ENCODE measurements at places on chromosomes 7 and 10.

DNA sequence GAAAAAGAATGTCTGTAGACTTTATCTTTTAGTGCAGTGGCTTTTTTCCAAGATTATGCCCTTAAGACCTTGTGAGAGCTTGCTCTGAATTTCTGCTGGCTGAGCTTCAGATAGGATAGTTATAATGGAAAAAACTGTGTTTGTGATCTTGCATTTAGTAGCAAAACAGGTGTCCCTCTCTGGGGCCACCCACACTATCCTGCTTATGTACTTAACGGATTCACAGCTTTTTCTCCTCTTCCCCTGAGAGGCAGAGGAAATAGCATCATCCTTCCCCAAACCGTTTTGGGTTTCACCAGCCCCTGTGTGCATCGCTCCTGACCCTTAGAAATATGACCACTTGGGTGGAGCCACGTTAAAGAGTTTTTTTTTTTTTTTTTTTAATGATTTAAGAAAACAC, 101.2 kb downstream of the RAB18 start:
- DNase-seq = no peak

DNA sequence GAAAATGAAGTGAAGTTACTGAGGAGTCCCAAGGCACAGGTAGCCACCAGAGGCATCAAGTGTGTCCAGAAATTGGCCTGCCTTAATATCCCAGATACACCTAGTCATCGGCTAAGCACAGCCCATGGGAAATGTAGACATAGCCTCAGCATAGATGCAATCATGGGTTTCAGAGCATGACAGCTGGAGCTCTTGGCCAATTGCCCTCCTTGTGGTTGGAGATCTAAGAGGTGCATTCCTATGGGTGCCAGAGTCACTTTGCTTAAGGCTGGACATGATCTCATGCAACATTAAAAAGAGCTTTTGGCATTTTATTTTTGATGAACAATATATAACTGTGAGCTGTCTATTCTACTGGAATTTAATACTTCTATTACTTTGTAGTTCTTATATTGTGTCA, 758.0 kb upstream of the LRRTM3 start:
- DNase-seq = no peak

DNA sequence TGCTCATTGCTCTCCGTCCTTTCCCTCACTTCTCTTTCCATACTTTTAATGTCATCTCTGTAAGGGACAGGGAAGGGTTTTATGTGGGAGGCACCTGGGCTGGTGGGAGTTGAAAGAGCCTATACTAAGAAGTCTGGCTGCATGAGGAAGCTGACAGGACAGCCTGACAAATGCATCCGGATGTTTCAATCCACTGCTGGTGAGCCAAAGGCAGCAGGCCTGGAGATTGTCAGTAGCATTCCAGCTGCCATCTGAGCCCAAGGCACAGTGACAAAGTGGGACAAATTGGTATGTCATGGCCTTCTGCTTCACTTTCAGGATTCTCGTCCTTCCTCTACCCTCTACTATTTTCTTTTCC, 218.4 kb downstream of the STK31 start:
- no peak for DNase-seq

- no peak for DNase-seq
These were observed 724.5 kb downstream of the GRID1 start for GRCh38 chr10:85642082-85642420.

GRCh38 chr7:100655908-100656674, at the start of gene ACTL6B:
TSS of gene ACTL6B (minus strand) at chr7:100656448. CDS start at chr7:100656354, 94 bp downstream.
- DNase-seq = peak; percentile 48

DNA sequence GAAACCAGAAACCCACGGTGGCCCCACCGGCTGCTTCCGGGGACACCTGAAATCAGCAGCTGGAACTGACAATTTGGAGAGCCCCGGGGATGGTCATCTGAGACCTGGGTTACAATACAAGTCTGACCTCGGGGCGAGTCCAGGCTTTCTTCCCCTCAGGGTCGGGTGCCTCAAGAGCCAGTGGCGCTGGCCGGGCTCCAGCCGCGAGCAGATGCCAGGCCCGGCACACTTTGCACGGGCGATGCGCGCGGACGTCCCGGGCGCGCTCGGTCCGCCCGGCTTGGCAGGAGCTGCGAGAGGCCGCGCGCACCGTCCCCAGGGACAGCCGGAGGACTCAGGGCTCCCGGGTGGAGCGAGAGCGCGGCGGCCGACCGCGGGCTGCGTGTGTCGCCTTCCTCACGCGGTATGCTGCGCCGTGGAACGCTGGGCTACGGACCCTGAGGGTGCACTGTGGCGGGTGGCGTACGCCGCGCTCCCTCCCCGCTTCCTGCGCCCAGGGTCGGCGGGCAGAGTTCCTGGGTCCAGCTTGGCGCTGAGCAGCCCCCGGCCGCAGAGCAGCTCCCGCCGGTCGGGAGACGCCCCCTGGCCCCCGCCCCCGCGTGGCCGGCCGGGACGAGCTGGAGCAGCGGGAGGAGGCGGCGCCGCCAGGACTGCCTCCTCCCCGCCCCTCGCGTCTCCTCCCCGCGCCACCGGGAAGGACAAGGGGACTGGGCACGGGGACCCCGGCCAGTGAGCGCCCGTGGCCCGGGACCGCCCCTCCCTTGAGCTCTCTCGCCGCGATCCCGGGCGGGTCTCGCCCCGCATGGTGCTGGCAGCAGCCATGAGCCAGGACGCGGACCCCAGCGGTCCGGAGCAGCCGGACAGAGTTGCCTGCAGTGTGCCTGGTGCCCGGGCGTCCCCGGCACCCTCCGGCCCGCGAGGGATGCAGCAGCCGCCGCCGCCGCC, at the start of gene RBM20:
TSS of gene RBM20 (plus strand) at position 684 of the 945 bp plus-strand sequence. CDS start at position 803, 119 bp downstream.
- DNase-seq = no peak

DNA sequence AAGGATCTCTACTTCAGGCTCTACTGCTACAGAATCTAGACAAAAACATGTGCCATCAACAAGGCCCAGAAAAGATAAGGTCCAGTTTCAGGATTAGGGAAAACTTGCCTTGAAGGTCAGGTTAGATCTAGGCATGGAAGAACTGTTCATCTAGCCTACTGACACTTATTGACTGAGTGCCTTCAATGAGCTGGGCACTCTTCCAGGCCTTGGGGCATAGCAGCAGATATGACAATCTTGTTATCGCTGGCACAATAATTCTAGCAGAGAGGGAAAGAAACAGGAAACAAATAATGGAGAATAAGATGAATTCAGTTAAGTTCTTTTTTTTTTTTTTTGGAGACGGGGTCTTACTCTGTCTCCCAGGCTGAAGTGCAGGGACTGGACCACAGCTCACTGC, 71.6 kb downstream of the ADCYAP1R1 start:
- no peak for DNase-seq

DNA sequence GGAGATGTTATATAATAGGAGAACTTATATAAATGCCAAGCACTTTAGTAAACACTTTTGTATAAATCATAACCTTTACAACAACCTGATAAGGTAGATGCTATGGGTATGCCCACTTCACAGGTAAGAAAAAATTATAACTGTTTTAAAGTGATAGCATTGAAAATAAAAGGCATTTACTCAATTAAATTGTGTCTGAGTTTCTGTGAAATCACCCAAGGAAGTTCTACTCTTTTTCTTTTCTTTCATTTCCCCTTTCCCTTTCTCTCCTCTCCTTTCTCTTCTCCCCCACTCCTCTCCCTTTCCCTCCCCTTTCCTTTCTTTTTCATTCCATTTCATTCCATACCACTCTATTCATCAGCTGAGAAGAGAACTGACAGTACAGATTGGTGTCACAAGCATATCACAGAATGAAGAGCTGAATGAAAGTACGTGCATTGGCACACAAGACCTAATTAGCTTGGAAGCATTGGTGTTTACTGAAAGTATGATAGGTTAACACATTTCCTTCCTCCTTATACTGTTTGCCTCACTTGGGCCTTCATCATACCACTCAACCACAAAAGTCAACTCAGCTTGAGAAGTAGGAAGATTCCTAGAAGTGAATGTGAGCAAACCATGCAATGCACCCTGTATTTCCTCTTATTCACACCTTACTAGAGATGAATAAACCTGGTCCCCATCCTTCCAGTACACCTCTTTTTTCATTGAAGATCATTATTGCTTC, 117.9 kb upstream of the AGR3 start:
- DNase-seq = no peak

DNA sequence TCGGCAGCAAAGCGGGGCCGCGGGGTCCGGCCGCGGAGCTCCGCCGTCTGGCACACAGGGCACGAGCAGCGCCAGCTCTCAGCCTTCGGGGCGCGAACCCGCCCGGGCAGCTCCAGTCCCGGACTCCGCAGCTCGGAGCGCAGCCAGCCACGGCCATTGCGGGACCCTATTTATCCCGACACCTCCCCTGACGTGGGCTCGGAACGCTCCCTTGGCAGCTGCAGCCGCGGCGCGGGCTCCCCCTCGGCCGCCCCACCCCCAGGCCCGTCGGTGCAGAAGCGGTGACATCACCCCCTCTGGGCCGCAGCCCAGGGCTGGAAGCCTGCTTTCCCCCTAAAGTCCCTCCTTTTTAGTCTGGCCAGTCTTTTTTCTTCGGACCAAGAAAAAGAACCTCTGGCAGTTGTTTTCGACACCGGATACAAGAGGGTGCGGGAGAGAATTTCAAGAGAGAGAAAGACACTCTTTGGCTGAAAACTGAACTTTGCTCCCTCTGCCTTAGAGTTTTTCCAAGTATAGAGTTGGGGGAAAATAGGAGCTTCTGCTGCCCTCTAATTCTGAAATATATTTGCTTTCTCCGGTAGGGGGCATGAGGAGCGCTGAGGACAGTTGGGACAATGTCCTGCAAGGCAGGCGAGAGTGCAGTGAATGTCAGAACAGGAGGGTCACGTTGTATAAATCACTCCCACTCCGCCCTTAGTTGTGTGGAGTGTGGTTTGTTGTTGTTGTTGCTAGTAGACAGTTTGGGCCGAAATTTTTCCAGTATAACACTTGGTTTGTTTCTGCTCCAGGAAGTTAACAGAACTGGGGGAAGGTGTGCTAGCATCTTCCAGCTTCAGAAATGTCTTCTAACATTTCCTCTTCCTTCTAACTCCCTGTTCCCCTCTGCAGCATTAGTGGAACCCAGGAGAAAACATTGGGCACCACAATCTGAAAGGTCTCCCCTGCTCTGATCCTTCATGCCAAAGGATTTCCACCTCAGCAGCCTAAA, at the start of gene SFRP4:
TSS of gene SFRP4 (minus strand) at position 145 of the 988 bp plus-strand sequence. CDS start 280 bp downstream, outside the sequence.
- no peak for DNase-seq

DNA sequence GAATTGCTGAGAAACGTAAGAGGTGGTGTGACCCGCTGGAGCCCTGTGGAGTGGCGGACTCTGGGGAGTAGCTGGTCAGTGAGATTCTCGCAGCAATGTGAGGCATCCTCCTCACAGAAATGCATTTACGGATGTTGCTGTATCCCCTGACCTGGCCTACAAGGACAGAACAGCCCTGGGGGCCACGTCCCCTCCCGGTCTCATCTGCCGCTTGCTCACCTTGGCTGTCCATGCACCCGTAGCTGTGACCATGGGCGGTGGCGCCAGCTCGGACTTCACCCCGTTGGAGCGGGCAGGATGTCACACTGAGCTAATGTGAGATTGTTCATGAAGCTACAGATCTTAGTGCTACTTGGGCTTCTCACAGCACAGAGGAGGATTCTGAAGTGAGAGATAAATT, 193.8 kb downstream of the EBF3 start:
- no peak for DNase-seq

DNA sequence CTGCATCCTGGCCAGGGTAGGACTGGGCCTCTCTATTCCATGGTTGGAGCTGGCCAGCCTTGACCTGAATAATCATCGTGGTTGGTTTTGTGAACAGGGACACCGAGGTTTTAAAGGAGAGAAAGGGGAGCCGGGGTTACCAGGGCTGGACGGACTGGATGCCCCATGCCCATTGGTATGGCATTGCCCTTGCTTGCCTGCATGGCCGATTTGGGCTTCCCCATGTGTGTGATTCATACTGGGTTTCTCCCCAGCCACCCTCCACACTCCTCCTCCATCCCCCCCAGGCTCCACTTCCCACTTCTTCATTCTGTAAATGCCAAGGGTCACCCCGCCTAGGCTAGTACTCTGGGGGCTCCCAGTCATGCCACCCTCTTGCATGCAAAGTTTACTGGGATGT, 98.8 kb upstream of the MACROH2A2 start:
- no peak for DNase-seq

GRCh38 chr7:140209866-140210609, 33.3 kb upstream of the KDM7A start:
- DNase-seq = peak; percentile 33

GRCh38 chr7:16982640-16983350, 101.0 kb upstream of the AGR3 start:
- DNase-seq = no peak

DNA sequence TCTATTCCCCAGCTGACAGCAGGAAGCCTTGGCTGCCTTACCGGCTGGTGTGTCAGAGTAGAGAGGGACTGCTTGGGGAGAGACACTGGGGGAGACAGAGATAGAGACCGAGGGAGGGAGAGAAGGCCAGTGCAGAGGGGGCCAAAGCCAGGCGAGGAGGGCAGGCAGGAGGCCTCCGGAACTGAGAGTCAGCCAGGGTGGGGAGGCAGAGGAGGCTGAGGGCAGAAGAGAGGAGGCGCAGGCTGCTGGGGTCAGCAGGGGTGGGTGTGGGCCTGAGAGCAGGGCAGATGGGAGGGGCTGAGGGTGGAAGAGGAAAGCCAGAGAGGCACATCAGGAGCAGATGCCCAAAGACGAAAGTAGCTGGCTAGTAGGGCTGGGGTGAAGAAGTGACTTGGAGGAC, 57.2 kb upstream of the PAX2 start:
- DNase-seq = no peak

GRCh38 chr7:77456696-77457095, 40.5 kb upstream of the GSAP start:
- DNase-seq = no peak

DNA sequence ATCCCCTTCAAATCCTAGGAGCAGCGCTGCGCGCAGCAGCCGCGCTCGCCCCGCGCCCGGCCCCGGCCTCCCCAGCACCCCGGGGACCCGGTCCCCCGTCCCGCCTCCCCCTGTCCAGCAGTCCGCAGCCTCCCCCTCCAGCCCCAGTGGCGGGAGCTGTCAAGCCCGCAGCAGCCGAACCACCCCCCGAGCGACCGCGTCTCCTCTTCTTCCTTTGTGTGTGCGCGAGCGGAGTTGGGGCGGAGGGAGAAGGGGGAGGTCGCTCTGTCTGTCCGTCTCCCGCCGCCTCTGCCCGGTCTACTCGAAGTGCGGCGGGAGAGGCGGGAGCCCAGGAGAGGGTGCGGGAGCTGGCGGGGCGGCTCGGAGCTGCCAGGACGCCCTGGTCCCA, 375 bp upstream of the CHN2 start:
- DNase-seq = no peak

DNA sequence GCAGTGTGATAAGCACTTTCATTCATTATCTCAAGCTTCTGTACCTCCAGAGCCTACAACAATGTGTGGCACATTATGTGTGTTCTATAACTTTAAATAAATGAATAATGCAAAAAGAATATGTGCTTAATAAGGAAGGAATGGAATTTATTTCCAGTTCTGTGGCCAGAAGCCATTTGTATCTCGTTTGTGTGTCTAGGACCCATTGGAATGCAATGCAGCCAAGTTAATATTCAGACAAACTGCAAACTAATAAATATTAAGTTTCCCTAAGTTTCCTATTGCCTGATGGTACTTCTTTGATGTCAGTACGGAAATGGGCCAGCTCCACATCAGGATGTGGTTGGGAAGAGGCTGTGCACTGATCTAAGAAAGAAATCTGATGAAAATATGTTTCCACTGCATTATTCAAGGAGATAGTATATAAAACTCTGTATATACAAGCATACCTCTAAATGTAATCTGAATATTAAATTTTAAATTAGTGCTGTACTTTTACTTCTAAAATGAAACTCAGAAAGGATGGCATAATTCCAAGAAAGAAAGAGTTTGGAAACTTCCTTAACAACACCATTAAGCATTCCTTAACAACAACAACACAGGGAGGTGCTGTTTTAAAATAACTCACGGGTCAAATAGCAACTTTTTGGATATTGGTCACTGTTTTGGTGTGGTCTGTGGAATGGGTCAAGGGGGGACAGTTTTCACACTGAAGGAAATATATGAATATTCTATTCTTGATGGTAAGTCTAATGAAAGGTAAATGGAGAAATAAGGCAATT, 29.4 kb upstream of the ANKRD30A start:
- DNase-seq = no peak
